ENCODE measurements at places on chromosomes 4 and X.
A peak's percentile ranks its signal among the peaks of the same experiment; 100 is the strongest.

DNA sequence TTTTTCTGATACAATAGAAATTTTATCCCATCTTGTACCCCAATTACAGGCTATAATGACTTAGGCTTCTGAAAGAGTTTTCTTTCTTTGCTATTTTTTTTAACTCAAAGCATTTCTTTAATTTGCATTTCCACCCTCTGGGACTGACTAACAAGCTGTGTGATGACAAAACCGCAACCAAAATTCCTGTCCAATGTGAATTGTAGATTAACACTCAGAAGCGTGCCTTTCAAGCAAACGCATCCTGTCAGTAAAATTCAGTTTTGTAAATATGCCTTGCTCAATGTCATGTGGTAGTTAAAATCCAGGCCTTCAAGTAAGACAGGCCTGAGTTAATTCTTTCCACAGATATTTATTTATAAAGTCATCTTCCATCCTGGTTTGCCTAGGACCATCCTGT, 50.3 kb downstream of the STK32B start:
- no peak for DNase-seq

- DNase-seq, result no peak
Measured at GRCh38 chr4:37132351-37132974, 112.1 kb upstream of the NWD2 start.

GRCh38 chr4:5710961-5711478, at the start of gene EVC:
Gene EVC, plus strand, starts transcription at chr4:5711201. Its CDS starts 180 bp downstream, at chr4:5711381.
- DNase-seq, result peak; percentile 10

- no peak for DNase-seq
Measured at GRCh38 chr4:128979934-128980333, 113.4 kb downstream of the SCLT1 start.

DNA sequence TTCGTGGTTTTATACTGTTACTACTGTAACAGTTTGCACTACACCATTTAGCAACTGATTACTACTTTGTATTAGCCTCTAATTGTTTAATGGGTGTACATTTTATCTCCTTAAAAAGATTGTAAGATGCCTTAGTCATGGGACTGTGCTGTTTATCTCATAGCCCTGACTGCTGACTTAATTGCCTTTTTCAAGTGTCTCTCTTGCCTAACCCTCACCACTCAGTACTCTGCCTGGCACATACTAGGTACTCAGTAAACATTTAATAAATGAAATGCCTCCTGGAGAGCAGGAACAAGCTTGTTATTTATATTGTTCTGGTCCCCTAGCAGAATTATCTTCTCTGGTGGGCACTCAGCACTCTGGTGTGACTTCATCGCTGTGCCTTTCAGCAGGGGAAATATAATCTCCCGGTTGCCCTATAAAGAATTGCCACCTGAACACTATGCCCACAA, 1.7 kb upstream of the STIM2 start:
- no peak for DNase-seq

DNA sequence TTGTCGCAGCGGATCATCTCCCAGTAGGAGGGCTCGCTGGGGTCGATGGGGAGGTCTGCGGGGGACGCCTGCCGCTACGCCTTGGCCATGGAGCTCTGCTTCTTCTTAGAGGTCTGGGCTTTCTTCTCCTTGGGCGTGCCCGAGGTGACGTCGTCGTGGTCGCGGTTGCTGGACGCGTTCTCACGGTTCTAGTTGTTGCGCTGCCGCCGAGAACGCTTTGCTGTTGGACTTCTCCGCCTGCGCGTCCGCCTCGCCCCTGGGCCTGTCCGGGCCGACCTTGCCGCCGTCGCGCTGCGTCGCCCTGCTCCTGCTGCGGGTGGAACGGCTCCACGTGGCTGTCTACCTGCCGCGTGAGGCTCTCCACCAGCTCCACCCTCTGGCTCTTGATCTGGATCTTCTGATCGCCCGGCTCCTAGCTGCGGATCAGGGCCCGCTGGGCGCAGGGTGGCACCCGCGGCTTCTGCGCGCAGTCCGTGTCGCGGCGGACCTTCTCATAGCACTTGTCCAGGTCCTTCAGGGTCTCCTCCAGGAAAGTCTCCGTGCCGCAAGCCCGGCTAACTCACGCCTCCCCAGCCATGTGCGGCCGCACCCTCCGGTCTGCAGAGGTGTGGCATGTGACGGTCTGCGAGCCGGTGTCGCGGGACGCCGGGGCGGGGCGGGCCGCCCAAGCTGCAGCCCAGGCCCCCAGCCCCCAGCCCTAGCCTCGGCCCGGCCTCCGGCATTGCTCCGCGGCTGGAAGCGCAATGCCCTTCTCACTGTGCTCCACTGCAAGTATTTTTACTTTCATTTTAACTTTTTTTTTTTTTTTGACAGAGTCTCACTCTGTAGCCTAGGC, 40.5 kb upstream of the OGT start:
- DNase-seq, result peak; percentile 59

GRCh38 chr4:138225477-138225876, 16.7 kb downstream of the SLC7A11 start:
- no peak for DNase-seq

GRCh38 chr4:46392421-46392820, 2.5 kb upstream of the GABRA2 start:
- no peak for DNase-seq

DNA sequence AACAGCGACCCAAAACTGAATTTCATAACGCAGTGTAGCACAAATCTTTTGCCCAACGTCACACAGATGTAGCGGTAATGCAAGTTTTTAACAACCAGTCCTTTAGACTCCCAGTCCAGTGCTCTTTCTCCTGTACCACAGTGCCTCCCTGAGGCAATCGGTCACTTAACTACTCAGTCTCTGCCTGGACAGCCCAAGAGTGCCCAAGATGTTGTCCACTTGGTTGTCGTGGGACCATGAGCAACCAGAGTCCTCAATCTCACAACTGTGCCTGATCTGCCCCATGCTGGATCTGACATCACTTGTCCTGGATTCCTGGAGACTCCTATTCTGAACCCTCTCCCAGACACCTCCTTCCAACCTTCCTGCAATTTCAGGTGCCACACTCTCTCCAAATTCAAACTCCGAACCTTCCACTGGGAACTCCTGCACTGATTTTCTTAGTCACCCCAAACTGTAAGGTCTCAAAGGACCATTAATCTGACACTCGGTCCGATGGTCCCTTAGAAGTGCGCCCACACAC, 702 bp downstream of the MMGT1 start:
- no peak for DNase-seq

DNA sequence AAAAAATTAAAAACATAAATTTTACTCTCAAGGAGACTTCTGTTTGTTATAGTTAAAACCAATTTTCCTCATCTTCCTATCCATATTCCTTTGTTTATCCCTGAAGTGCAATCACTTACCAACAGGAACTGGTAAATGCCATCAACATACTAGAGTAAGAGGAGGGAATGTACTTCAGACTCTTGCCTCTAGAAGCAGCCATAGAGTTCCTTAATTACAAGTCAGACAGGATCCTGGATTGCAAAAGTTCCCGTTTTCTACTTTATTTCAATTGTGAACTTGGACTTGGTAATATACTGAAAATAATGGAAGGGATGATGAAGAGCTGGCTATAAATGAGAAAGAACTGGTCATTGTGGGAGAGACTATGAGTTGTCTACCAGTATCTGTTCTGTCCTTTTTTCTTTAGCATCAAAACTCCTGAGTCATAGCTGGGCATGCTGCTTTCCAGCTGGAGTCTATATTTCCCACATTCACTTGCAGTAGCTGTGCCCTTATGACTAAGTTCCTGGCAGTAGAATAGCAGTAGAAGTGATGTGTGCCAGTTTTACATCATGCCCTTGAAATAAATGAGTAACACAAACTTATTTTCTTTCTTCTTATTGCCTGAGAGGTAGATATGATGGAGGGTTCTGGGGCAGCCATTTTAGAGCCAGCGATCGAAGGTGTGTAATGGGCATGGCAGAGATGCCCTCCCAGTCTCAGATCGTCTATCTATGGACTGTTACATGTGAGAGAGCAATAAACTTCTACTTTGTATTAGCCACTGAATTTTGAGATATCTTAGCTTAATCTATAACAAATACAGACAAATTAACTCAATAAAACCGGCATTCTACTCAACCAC, 26.8 kb upstream of the SPARCL1 start:
- no peak for DNase-seq

GRCh38 chr4:174131901-174132300, 151.6 kb downstream of the FBXO8 start:
- no peak for DNase-seq

DNA sequence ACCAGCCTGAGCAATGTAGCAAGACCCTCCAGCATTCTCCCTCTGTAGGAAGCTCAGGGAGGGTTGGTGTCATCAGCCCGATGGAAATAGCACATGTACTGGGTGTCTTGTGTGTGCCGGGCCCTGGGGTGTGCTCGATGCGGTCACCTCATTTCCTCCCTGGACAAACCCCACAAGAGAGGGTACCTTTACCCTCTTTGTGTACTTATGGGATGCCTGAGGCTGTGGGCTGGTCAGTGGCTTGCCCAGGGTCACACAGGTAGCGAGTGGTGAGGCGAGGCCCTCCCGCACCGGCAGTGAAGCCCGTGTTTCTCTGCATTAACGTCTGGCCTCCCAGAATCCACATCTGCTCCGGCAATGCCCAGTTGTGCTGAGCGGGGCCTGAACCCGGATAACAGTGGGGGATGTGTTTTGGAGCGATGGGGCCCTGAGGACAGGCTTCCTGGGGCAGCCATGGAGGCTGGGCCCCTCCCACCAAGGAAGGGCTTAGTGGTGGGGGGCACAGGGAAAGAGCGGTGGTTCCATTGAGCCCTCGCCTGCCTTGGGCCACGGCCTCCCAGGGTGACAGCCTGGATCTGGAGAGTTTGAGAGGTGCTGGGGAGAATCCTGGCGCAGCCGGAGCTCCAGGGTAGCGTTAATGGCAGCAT, 8.1 kb downstream of the PSAPL1 start:
- no peak for DNase-seq

DNA sequence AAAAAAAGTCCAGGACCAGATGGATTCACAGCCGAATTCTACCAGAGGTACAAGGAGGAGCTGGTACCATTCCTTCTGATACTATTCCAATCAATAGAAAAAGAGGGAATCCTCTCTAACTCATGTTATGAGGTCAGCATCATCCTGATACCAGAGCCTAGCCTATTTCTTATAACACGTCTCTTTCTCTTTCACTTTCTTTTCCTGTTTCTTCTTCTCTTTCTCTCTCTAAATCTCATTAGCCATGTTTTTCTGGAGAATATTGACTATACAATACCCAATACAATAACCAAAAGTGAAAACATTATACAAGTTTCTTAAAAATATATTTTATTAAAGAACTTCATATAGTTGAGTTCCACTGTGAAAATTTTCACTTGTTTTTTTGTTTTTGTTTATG, 1154.9 kb upstream of the PCDH7 start:
- no peak for DNase-seq

DNA sequence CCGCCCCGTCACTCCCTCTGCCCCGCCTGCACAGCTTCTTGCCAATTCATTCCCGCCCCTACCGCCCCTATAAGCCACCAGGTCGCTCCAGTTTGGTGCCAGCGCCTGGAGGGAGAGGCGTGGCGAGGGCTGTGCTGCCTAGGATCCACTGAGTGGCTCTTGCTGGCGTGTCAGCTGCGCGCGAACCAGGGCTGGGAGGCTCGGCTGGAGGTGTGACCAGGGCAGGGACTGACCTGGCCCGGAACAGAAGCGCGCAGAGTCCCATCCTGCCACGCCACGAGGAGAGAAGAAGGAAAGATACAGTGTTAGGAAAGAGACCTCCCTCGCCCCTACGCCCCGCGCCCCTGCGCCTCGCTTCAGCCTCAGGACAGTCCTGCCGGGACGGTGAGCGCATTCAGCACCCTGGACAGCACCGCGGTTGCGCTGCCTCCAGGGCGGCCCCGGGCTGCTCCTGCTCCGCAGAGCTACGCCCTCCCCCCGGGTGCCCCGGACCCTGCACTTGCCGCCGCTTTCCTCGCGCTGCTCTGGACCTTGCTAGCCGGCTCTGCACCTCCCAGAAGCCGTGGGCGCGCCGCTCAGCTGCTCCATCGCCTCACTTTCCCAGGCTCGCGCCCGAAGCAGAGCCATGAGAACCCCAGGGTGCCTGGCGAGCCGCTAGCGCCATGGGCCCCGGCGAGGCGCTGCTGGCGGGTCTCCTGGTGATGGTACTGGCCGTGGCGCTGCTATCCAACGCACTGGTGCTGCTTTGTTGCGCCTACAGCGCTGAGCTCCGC, at the start of gene GPR78:
Gene GPR78, plus strand, starts transcription at position 72 of the 773 bp plus-strand sequence. Its CDS starts 591 bp downstream, at position 663.
- DNase-seq, result peak; percentile 53

GRCh38 chr4:75673959-75674328, 733 bp upstream of the G3BP2 start:
- DNase-seq, result no peak

DNA sequence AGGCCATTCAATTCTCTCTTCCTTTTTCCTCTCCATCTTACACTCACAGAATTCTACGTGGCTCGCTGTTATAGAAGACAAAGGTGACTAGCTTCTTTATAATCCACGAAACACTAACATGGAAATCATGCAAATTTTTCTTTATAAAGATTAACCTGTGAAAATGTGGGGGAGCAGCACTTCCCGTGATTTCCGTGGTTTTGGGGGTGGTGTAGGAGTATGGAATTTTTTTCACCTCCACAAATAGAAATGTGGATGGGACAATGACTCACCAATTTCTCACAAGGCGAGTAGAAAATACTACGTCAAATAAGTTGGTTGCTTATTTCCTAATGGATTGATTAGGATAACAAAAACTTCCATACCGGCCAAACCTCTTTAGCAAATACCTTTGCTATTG, 719.2 kb upstream of the TENM3 start:
- DNase-seq, result no peak

DNA sequence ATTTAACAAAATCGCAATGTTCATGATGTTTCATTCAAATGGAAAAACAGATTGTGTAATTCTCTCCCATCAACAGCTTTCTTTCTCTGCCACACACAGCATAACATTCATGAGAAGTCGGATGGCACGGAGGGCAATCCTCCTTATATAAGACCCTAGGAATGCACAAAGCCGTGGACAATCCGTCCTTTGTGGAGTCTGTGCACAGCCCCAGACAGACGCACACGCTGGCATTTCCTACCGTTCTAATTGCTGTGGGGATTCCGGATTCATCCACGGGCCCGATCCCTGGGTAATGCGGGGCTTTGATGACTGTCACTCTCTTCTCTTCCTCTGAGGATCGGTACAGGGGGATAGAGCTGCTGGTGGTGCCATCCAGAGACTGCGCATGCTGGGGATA, 121.9 kb upstream of the PDLIM3 start:
- no peak for DNase-seq

- peak; percentile 10 for DNase-seq
Measured at GRCh38 chr4:86594559-86595425, 677 bp downstream of the PTPN13 start.

- DNase-seq, result no peak
Measured at GRCh38 chr4:40321574-40322275, 13.4 kb upstream of the CHRNA9 start.
